ENCODE measurements at places on chromosomes 7 and 10.

DNA sequence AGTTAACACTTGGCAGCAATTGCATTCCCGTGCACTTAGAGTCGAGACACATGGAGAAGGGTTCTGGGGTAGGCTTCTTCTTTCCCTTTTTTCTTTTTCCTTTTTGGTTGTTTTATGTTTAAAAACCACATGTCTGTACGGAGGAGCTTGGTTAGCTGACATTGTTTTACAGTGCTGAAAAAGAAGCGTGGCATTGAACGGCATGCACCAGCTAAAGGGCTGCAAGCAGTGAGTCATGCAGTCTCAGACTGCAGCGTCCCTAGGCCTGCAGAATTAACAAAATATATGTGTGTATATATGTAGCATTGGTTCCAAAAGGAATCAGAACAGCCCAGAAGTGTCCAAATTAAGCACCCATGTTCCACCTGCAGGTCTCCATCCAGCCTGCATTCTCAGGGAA, 211.0 kb downstream of the TCF7L2 start:
- DNase-seq = no peak

DNA sequence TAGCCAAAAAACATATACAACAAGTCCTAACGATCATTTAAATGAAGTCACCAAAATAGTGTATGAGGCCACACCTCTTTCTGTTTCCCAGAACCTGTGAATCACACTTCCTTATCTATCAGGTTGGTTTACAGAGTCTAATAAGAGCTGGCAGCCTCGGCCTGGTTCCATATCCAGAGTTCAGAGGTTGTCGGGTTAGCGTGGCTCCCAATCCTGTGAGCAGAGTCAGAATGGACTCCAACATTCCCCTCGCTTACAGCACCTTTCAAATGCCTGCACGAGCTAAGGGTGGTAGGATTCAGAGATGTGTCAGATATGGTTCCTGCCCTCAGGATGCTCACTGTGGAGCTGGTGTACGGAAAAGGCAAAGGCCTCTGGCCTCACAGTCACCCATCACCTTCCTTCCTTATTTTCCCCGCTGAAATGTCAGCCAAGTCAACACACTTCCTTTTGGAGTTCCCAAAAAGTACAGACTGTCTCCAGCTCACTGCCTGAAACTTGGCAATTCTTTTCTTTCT, 6.0 kb downstream of the IL15RA start:
- DNase-seq = no peak

DNA sequence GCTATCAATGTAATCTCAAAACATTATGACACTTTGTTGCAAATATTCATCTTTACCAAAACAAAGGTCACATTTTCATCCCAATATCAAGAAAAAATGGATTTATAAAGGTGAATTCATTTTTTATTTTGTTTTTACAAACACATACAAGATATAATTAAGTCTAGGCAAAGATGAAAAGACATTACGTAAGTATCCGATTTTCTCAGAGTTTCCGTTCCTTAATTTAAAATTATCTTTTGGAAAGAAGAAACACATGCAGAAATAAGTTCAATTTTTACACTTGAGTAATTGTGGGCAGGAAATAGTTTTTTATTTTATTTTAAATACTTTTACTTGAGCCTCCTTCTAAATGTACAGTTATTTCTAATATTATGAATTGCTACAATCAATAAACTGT, 24.6 kb downstream of the RTKN2 start:
- DNase-seq = no peak

DNA sequence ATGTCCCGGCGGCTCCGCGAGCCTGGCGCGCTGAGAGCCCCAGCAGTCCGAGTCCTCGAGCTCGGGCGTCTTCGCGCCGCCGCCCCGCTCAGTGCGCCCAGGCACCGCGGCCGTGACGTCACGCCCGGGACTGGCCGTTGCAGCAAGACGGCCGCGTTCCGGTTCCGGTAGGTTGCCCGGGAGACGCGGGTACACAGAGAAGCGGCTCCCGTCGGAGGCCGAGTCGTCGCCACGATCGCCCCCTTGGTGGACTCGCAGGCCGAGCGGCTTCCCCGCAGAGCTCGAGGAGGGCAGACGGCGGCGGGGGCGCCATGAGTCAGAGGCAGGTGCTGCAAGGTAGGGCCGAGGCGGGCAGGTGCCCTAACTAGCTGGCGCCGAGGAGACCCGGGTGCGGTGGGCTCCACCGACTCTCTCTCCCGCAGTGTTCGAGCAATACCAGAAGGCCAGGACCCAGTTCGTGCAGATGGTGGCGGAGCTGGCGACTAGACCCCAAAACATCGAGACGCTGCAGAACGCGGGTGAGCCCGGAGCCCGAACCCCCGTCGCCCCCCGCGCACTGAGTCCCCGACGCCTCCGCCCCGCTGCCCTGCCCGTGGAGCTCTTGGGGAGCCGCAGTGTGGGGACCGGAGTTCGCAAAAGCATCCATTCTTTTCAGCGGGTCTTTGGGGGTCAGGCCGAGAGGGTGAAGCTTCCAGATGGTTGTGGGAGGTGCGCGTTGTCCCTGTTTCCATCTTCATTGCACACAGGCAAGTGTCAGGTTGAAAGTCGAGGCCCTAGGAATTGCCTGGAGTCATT, at the start of gene SPAG6:
TSS of gene SPAG6 (plus strand) at position 196 of the 795 bp plus-strand sequence. CDS start at position 312, 116 bp downstream.
- DNase-seq = no peak

DNA sequence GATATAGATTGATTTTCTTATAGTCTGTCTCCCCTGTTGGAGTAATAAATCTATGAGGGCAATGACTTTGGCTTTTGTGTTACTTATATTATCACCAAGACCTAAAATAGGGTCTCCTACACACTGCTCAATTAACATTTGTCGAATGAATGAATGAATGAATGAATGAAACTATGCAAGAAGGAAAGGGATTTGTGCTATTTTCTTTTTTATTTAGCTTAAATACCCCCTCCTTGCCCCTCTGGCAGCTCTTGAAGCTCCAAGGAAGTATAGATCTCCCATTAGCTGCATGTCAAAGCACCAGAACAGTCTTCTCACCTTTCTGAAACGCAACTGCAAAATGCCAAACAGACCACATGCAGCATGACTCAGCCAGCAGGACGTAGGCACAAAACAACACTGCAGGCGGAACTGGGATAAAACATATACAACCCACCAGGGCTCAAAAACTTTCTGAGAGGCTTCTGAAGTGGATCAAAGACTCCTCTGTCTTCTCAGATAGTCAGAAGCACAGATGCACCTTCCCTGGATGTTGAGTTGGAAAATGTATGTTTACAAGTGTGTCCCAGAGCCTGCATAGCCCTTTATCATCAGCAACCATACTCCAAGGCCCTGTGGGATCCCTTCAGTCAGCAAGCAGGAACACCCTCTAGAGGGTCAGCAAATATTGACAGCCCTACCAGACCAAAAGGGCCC, 187.8 kb downstream of the NPSR1 start:
- DNase-seq = no peak

GRCh38 chr7:36760856-36761762, 36.8 kb upstream of the AOAH start:
- DNase-seq = no peak

DNA sequence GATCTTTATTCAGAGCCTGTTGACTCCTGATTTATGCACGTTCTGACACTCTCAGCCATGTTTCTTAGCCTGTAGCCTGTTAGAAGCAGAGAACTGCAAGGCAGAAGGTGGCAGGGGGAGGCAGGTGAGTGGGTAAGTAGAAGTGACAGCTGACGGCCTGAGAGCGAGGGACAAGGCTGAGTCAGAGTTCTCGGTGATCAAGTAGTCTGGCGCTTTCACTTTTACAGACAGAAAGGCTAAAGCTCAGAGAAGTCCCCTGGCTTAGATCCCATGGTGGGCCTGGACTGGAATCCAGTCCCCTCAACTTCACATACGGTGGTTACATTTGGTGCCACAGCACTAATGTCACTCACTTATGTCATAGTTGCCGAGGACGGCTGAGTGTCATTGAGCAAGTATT, 139.0 kb downstream of the TACC2 start:
- no peak for DNase-seq

- no peak for DNase-seq
Measured at GRCh38 chr10:30829901-30830300, 200.3 kb upstream of the LYZL2 start.

DNA sequence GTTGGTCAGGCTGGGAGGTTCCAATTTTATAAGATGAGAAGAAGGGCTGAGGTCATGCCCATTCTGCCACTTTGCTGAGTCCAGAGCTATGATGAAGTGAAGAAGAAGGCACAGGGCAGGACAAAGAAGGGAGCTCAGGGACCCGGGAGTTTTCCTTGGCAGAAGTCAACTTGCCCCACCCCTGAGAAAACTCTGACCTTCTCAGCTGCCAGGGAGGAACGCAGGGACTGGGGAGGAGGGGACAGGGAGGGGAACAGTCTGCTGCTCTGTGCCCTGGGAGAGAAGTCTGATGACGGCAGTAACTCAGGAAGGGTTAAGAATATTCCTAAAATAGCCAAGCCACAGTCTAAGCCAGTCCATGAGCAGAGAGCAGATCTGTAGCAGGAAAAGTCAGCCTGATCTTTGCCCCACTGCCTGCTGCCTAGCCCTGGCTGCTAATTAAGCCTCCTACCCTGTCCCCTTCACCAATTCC, 11.7 kb downstream of the ADIRF start:
- DNase-seq = no peak

DNA sequence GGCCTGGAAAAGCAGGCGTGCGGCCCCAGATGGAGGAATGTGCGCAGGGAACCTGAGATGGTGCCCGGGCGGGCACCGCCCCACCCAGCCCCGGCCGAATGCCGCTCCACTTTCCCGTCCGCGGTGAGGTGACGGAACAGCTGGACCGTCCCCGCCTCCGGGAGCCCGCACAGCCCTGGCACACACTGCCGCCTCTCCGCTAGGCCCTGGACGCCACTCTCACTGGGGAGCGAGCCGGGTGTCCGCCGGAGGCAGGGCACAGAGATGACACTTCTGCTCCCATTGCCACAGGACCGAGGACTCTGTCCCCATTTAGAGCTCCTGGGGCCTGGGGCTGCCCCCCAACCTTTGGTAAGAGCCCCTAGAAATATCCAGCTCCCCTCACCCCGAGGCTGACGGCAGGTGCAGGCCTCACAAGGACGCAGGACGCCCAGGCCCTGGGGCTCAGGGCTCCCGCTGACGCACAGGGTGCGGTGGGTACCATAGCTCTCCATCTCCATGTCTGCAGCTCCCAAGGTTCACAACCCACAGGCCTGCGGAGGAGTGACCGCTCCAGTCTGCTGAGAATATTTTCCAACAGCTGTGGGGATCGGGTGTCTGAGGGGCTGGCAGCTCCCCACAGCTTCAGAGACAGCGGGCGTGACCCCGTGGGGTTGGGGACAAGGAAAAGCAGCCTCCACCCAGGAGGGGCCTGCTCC, 52.2 kb upstream of the PDGFA start:
- DNase-seq = no peak

DNA sequence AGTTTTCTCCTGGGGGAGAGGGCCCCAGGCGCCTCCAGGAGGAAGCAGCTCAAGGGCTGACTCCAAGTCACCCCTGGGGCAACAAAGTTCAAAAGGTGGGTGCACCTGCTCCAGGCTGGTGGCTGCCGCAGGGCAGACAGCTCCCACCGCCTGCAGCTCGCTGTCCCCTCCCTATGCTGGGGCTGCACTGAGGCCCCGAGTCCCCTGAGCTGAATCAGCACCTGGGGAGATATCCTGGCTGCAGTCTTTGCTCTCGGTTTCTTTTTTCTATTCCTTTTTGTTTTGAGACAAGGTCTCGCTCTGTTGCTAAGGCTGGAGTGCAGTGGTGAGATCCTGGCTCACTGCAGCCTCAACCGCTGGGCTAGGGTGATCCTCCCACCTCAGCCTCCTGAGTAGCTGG, 183.4 kb downstream of the DNAJB6 start:
- no peak for DNase-seq

DNA sequence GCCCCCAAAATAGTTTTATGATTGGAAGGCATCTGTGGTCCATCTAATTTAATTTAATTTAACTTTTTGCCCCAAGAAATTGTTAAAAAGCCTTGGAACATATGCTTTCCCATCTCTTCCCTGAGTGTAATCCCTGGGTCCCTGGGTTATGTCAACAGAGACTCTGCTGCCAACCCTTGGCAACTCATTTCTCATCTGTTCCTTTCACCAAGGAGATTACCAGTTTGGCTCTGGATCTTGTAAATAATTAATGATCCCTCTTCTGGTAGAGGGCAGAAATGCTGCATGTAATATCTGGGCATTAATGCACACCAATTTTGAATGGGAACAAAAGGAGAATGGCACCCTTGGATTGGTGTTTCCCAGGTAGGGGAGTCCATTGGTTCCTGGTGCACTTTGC, 514.2 kb downstream of the CCSER2 start:
- DNase-seq = no peak

- no peak for DNase-seq
Measured at GRCh38 chr7:90760892-90761291, 164.8 kb downstream of the CDK14 start.

Measured in stimulated activated CD8-positive, alpha-beta memory T cell treated with anti-CD3 and anti-CD28 coated beads, Interleukin-7, amount 100 ng/mL, for 24 hours (primary cell).